NCI-H524 (cell line): ENCODE measurements at places on chromosomes 2 and 18.

DNA sequence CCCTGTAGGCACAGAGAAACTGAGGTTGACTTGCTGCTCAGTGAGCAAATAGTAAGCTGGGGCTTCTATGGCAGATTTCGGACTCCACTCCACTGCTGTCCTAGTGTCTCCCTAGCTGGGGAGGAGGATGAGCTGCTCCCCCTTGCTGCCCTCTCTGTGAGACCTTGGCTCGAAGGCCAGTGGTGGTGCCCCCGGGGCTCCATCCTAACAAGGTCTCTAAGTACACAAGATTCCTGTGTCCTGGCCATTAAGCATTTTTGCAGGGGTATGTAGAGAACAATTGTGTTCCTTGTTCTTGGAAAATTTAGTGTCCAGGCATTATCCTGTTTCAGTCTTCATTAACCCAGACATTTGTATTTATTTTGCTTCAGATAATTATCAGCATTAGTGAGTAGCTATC, 21.3 kb upstream of the BCL2L11 start:
- no peak for DNase-seq

GRCh38 chr2:41283079-41283775, 764.6 kb upstream of the PKDCC start:
- no peak for DNase-seq

DNA sequence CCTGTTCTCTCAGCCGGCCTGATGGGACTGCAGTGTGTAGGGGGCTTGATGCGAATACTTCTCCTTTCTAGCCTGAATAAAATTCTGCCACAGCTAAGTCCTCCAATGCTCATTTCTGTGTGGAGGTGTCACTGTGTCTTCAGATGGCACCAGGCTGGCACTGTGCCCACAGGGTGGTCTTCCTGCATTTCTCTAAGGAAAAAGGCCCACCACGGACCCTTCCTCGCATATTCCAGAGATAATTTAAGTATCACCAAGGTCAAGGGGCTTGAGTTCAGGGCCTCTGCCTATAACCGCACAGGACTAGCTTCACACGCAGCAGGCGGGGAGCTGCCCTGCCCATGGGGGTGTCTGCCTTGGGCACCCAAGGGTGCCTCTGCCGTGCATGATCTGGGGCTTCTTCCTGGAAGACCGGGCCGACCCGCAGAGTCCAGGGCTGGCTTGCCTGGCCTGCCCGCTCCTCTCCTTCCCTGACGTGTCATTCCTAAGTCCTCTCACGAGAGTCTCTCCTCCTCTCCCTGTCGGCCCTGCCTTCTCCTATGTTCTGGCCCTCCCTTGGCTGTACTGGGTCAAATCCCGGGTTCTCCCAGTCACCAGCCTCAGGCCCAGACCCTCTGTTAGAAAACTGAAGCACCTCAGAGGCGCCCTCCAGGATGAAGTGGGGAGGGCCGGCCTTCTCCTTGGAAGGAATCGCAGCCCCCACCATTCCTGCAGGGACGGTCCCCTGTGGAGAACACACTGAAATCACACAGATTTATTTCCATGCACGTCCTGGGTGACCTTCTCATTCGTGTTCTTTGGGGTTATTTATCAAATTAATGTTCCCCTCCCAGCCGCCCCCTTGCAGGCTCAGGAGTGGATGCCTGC, 48.9 kb upstream of the PXDN start:
- no peak for DNase-seq

GRCh38 chr18:46331316-46331715, 227.1 kb downstream of the HAUS1 start:
- DNase-seq, result no peak
